Glomerular endothelial cell (primary cell): ENCODE measurements at places on chromosomes 13 and 19.

GRCh38 chr13:79591493-79591892, 110.5 kb downstream of the NDFIP2 start:
- DNase-seq, result no peak

- DNase-seq, result no peak
Observed at GRCh38 chr13:44281252-44282000, 92.2 kb upstream of the SERP2 start.

DNA sequence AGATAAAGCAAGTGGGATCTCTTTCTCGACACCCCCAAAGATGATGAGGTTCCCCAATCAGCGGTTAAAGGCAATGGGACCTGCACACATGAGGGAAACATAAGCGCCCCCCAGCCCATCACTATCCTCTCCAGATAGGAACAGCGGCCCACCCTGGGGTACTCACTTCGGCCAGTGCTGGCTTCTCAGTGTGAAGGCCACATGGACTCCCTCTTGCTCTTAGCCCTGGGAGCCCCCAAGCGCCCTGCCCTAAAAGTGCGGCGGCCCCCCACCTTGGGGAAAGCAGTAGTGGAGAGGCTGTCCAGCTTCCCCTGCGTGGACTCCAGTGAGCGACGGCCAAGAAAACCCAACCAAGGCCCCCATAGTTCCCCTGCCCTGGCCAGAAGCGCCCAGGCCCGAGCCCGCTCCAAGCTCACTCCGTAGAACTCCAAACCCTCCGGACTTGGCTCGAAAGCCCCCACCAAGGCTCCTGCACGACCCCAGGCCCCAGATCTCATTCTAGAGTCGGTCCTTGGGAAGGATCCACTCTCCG, 1.0 kb downstream of the CACNA1A start:
- DNase-seq, result no peak

- no peak for DNase-seq
Observed at GRCh38 chr19:8089664-8090601, 37.4 kb downstream of the CCL25 start.

DNA sequence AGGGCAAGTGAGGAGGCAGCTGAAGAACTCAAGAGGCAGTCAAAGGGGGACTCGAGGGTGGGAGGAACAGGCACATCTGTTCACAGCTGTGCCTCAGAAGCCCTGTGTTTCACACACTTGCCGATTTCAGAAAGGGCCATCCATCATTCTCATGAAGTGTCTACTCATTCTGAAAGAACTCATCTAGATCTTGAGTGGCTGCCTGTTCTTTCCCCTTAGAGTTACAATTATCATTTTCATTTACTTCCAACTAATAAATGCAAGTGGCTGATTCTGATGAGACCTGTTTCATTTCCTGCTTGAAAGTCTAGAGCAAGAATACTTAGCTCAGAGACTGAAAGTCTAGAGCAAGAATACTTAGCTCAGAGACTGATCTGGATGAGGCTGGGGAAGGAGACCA, 1145.1 kb downstream of the UQCRFS1 start:
- DNase-seq, result no peak

GRCh38 chr19:15427991-15428471, 9.2 kb upstream of the AKAP8L start:
- DNase-seq, result no peak

- no peak for DNase-seq
Observed at GRCh38 chr19:40893112-40893511, 11.1 kb upstream of the CYP2A7 start.

- DNase-seq, result no peak
Observed at GRCh38 chr19:19470579-19470978, 44.8 kb downstream of the TSSK6 start.

DNA sequence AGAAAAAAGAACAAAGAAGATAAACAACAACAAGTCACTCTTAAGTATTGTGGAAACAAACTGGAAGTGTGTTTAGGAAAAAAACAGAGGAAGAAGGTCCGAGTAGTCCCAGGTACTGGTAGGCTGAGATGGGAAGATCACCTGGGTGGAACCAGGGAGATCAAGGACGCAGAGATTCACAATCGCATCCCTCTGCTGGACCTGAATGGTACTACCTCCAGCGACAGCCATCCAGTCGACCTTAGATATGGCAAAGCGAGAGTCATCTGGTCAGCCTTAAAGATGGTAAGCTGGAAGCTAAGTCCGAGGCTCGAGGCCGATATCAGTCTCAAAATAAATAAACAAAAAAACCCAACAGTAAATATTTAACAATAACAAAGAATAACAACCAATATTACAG, 44.9 kb upstream of the ZNF91 start:
- DNase-seq, result no peak

DNA sequence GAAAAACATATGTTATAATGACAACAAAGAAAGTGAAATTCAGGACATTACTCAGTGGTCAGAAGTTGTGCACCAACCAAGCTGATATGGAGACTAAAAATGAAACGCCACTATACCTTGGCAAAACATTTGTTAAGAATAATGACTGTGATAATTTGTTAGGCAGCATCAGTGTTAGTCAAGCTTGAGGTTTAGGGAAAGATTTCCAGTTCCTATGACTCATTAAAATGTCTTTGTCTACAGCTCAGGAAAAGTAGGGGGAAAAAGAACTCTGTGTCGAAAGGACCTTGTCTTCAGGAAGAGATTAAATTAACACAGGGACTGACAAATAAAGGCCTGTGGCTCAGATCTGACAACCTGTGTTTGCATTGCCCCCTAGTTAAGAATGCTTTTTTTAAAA, 764.1 kb upstream of the SLITRK6 start:
- DNase-seq, result peak; percentile 52

DNA sequence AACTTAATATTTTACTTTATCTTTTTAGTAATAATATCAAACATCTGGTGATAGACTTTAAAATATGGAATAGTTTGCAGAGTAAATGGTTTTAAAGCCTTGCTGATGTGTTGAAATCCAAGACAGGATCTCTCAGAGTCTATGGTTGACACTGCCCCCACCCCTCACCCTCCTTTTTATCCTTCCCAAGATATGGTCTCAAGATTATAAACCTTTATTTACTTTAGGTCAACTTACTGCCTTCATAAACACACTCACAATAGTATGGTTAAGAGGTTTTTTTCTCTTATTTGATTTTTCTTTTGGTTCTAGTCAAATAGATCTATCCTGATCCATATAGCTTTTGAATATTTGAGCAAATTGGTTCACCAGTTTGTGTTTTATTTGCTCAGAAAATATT, 39.0 kb downstream of the PAN3 start:
- DNase-seq, result no peak

DNA sequence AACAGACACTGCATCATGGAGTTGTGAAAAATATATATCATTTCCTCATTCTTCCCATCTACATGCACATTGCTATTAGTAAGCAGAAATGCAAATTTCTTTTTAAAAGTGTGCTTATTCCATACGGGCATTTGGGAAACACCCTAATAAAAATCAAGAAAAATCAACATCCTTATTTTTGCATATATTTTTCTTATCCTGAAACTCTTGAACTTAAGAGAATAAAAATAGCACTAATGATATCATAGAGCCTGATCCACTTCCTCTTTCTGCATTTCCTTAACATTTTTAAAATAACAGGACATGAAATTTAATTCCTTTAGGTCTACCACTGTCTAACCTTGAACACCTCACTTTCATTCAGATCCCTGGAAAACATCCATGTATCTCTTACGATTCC, 123.3 kb downstream of the VWA8 start:
- no peak for DNase-seq

- no peak for DNase-seq
Observed at GRCh38 chr13:29748097-29748496, 102.3 kb downstream of the UBL3 start.

DNA sequence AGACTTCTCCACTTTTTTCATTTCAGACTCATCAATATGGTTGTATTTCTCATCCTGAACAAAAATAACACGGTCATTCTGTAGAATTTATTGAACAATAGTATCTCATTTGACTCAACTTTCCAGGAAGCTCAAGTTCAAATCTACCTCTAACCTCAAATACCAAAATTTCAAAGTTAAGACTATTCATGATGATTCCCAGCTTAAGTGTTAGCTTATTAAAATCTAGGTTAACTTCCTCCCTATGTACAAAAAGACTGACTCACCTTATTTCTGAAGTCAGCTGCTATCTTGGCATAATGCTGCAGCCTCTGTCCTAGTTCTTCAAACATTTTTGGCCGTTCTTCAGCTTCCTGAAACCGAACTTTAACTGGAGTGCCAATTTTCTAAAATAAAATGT, 23.2 kb downstream of the HSPH1 start:
- no peak for DNase-seq

- no peak for DNase-seq
Observed at GRCh38 chr13:110307767-110308655, 927 bp downstream of the COL4A2 start.

GRCh38 chr13:100613031-100613430, 24.4 kb upstream of the GGACT start:
- DNase-seq, result no peak

GRCh38 chr19:18629166-18630088, 7.4 kb upstream of the KLHL26 start:
- no peak for DNase-seq

- DNase-seq, result peak; percentile 55
Observed at GRCh38 chr13:50244713-50245574, 229.7 kb downstream of the KCNRG start.

- DNase-seq, result no peak
Observed at GRCh38 chr13:88074794-88075510, 403.8 kb downstream of the SLITRK5 start.

DNA sequence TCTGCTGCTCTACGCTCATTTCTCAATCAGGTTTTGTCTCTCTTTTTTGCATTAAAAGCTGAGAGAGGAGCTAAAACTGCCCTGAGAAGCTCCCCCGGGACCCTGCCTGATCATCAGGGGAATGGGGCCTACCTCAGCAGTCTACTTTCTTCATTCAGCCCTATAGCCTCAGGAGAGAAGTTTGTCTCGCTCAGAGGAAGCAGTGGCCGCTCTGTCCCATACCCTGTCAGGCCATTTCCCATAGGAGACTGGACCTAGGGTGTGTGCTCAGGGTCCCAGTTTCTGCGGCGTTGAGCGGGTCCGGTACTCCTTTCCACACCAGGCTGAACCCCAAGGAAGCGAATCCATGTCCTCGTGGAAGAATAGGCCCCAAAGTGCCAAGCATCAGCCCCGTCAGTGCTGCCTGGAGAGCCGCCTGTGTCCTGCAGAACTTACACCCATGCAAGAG, 21.7 kb downstream of the UBE2L5 start:
- DNase-seq, result no peak

DNA sequence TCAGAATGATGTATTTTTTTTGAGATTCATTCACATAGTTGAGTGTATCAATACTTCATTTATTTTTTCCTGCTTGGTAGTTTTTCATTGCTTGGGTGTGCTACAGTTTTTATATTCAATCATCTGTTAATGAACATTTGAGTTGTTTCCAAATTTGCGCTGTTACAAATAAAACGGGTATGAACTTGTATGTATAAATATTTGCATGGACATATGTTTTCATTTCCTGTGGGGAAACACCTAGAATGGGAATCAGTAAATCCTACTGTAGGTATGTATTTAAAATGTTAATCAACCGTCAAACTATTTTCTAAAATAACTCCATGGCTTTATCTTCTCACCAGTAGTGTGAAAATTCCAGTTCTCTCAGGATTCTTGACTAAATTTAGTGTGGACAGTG, 826.3 kb downstream of the EFNB2 start:
- DNase-seq, result no peak

DNA sequence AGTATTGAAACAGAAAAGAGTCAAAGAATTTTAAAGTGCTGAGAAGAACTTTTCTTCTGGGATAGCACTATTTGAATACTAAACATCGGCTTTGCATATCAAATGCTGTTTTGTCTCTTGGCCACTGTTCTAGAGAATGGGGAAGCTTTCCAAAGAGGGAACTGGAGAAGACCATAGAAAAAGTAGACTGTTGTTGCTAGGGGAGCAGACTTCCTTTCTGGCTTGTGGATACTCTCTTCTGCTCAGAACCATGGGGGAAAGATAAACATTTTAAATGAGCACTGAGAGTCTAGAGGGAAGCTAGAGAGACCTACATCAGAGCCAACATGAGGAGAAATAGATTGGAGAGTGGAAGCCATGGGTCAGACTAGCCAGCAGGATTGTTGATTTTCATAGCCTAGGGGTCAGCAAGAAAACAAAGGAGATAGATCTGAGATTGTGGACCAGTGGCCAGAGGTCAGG, 315.7 kb downstream of the KCTD12 start:
- no peak for DNase-seq

DNA sequence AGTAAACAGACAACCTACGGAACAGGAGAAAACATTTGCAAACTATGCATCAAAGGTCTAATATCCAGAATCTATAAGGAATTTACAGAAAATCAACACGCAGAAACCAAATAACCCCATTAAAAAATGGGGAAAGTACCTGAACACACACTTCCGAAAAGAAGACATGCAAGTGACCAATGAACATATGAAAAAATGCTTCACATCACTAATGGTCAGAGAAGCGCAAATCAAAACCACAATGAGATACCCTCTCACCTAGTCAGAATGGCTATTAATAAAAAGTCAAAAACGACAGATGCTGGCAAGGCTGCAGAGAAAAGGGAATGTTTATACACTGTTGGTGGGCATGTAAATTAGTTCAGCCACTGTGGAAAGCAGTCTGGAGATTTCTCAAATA, 29.5 kb downstream of the SLC25A15 start:
- DNase-seq, result no peak

DNA sequence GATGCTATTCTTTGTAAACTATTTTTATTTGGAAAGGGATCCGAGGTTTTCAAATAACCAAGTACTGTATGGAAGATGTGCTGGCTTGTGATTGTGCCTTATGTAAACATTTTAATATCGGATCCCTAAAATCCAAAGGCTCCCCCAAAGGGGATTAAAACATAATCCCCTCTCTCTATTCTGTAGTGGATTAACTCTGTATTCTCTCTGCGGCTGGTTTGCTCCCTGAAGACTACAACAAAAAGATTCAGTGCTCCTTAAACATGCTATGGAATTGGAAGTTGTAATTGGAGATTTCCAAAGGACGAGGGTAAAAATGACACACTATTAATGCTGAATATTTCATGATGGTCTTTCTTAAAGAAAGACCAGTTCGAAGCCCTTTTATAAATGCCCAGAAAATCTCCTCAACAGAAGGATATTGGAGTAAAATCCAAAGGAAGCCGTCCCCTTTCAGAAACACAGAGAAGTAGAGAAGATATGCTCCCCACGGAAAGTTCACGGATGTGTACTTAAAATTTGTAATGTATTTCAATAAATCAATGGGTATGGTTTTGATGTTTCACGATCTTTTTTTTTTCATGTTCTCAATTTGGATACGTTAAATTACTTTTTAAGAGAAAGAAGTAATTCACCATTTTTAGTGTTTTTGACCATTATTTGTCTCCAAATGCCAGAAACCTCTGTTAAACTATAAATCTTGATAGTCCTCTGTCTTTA, 6.5 kb downstream of the MAB21L1 start:
- no peak for DNase-seq

DNA sequence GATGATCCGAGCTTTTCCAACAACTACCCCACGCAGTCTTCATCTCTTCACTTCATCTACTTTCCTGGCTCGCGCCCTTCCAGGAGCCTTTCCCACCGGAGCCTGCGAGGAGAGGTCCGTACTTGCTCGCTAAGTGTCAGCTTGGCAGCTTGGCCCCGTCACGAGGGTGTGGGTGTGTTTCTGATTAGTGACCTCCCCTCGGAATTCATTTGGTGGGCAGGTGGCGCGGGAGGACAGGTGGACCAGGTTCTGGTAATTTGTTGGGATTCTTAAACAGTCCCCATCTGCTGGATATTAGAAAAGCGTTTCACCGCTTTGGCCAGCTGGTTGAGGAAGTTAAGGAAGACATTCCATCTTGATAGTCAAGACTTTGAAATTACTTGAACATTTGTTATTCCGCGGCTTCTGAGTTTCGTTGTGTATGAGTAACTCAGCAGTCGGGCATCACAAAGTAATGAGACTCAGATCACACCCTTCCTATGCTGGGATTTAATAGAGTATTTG, 515 bp downstream of the UFM1 start:
- DNase-seq, result peak; percentile 5
